NCI-H1930 (cell line): ENCODE measurements at places on chromosomes 6 and 20.
A peak's percentile ranks its signal among the peaks of the same experiment; 100 is the strongest.

- DNase-seq: no peak
These were observed 162.7 kb upstream of the SUPT3H start for GRCh38 chr6:45540375-45540920.

DNA sequence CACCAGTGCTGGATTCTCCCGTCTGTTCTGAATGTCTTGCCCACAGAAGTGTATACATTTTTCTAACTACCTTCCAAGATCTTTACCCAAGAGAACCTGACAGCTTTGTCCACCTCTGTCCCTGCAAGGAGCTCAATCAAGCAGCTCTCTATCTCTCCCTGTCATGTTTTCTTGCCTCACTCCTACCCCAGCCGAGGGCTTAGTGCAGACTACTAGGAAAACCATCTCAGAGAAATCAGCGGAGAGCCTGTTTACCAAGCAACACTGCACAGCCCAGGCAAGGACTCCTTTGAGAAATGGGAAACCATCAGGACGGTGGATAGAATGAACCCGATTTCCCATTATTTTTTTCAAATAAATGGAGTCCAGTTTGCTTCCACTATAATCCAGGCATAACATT, 250.7 kb upstream of the JARID2 start:
- DNase-seq: no peak

GRCh38 chr20:16777126-16777525, 29.0 kb downstream of the OTOR start:
- no peak for DNase-seq

- DNase-seq: no peak
These were observed 93.3 kb downstream of the RNASET2 start for GRCh38 chr6:166862978-166863530.

- DNase-seq: no peak
These were observed 186.7 kb downstream of the BTBD9 start for GRCh38 chr6:38452816-38453660.

GRCh38 chr20:5674176-5674660, 76.0 kb upstream of the SHLD1 start:
- no peak for DNase-seq

DNA sequence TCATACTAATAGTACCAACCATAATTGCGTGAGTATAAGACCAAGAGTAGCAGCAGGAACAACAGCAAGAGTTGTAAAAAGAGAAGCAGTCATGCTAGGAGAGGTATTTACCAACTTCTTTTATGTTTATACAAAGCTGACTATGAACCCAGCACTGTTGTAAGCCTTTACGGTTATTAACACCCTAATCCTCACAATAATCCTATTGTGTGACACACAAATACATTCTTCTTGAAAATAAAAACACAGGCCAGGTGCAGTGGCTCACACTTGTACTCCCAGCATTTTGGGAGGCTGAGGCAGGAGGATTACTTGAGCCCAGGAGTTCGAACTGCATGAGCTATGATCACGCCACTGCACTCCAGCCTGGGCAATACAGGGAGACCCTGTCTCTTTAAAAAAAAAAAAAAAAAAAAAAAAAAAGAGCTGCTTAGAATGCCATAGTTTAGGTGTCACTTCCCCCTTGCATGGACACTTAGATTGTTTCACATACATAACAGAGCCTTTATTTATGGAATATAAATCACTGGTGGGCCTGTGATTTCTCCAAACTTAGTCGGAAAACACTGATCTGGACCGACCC, 20.2 kb downstream of the HCK start:
- peak; percentile 81 for DNase-seq

DNA sequence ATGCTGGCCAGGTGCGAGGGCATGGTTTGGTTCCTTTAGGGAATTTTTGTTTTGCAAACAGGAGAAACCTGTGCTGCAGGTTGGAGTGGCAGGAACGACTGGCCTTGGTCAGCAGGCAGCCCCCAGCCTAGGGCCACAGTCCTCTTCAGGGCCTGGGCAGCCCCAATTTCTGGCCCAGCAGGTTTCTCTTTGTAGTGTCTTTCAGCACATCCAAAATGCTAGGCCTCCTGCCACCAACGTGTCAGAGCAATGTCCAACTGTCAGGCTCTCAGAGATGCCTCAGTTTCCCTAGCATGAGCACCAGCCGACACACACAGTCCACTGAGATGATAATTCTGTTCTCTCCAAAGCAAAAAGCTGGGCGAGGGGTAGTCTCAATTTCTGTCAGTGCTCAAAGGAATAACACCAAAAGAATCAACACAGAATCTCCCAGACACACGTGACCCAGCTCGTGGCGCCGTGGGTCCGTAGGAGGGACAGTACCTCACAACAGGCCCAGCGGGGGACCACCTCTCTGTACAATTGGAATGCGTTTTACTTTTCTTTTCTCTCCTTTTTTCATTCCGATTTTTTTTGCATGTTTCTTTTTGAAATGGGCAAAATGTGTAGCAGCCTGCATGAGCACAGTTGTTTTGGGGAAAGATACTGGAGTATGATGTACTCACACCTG, 125.9 kb downstream of the TAF4 start:
- DNase-seq: no peak

DNA sequence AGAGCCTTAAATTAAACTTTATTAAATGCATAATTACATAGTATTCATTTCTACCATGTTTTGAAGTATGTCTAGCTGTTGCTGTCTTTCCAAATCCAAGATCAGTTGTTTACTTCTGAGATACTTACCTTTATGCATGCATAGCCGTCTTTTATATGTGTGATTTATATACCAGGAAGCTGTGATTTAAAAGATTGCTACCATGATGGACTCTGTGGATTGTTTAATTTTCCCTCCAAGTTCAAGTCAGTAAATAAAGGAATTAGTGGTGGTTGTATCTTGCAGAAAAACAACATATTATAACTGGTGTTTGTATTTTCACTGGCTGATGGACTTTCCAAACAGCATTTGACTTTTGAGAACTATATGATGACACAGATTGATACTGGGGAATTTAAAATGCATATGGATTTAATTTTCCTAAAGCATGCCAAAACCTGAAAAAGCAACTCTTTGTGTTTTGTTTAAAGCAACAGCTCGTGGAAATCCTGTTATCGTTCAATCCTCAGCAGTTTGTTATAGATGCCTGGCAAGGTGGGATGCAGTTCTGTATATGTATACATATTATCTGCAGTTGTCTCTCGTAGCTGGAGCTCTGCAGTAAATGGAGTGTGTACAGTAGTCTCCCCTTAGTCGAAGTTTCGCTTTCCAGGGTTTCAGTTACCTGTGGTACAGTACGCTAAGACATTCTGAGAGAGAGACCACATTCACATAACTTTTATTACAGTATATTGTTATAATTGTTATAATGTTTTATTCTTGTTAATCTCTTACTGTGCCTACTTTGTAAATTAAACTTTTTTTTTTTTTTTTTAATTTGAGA, 77.1 kb downstream of the CBFA2T2 start:
- no peak for DNase-seq

- DNase-seq: no peak
These were observed 418.4 kb downstream of the CD109 start for GRCh38 chr6:74114428-74114827.

- DNase-seq: no peak
These were observed 233.9 kb downstream of the PRL start for GRCh38 chr6:22062807-22063408.
